SK-N-SH (cell line): ENCODE measurements at places on chromosomes 11 and 22. TPM values are rescaled to one million over a fixed set of nuclear protein-coding genes. Genes with fewer than 3 reads are reported as not detected.

SSTR3 gene
- polyA plus RNA-seq, result 0.02 TPM in 1 of 2 replicates, not detected in the other

MMP12 gene
- 2.0 and 2.8 TPM in 2 replicates for polyA plus RNA-seq

DNA sequence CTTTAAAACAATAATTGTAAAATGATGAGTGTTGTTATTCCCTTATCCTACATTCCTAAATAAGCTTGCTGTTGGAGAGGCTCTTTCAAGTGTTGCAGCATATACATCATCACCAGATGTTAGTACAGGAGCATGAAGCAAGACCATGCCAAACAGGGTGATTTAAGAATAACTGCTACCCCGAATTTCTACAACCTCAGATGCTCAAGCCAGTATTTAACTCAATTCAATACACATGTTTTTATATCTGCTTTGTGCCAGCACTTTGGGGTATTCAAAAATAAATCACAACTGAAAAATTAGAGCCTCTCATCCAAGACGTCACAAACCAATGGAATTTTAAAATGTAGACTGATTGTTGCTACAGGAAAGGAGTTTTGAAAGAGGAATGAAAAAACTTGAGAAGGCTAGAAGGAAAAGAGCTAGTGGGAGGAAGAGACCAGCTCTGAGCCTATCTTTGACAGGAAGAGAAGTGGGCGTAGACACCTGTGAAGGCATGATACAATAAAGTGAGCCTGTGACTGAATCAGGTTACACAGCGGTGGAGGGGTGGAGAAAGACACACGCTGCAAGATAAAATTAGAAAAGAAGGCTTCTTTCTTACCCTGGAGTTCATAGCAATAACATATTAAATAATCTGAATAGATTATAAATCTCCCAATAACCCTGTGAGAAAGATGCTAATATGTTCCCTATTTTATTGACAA lies 95.8 kb downstream of the DLG2 start:
- no peak for DNase-seq

- DNase-seq, result no peak
These were observed 30.2 kb downstream of the SLC5A1 start for GRCh38 chr22:32073262-32073661.
